ENCODE measurements at places on chromosomes 4 and X. TPM values are rescaled to one million over a fixed set of nuclear protein-coding genes. Genes with fewer than 3 reads are reported as not detected.

- no peak for DNase-seq
- no peak overlapping the region for H3K27ac ChIP-seq
- H3K4me1 ChIP-seq = no peaks in the 10 kb centered on the region
- H3K36me3 ChIP-seq = no peaks in the 10 kb centered on the region
Measured at GRCh38 chr4:10611673-10612072, 72.9 kb downstream of the CLNK start.

- H3K4me3 ChIP-seq = no peak overlapping the region
- no peak overlapping the region for H3K27ac ChIP-seq
- H3K27me3 ChIP-seq = no peaks in the 10 kb centered on the region
- H3K36me3 ChIP-seq = no peaks in the 10 kb centered on the region
- H3K4me1 ChIP-seq = peaks cover 11% of the 10 kb centered on the region
Measured at GRCh38 chrX:132086672-132087071, 41.1 kb downstream of the FRMD7 start.

- no peaks in the 10 kb centered on the region for H3K36me3 ChIP-seq
- H3K27me3 ChIP-seq = no peaks in the 10 kb centered on the region
- no peak overlapping the region for H3K27ac ChIP-seq
- DNase-seq = no peak
Measured at GRCh38 chr4:137892134-137892533, 350.0 kb downstream of the SLC7A11 start.

- DNase-seq = no peak
- H3K27ac ChIP-seq = no peak overlapping the region
- peaks cover 7% of the 10 kb centered on the region for H3K36me3 ChIP-seq
- peaks cover 56% of the 10 kb centered on the region for H3K4me1 ChIP-seq
- H3K4me3 ChIP-seq = no peak overlapping the region
Measured at GRCh38 chrX:136754651-136755050, 26.1 kb downstream of the ARHGEF6 start.

DNA sequence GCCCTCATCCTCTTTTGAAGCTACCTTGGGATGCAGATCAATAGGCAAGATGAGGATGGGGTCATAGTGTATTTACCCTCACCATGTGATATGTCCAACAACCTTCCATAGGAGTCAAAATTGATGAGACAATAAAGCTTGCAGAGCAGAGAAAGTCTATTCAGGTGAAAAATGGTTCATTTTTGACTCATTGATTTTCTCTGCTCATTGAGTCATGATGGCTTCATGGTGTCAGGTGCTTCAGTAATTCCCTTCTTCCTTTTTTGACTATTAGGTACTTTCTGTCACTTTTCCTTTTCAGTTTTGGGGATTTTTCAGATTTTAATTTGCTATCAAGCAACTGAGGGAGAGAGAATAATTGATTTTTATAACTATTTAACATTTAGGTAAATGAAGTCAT is 55.9 kb upstream of the IL2 start:
- H3K27me3 ChIP-seq = no peaks in the 10 kb centered on the region
- peaks cover 1% of the 10 kb centered on the region for H3K36me3 ChIP-seq
- no peak for DNase-seq
- H3K27ac ChIP-seq = peak overlapping the region; percentile 79

DNA sequence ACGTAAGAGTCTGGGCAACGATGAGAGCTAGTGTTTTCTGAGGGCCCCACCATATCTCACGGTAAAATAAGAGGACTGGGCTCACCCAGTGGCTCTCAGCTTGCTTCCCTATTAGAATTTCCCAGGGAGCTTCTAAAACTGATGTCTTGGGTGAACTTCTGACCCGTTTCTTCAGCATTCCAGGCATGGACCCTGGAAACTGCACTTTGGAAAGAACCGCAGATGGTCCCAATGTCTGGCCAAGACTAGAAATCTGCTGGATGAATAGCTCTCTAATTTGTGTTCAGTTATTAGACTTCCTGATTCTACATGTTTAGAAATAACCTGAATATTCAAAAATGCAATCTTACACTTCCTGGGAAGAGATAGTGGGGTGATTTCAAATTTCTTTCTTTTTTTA is 127.8 kb downstream of the ANOS1 start:
- no peaks in the 10 kb centered on the region for H3K36me3 ChIP-seq
- no peaks in the 10 kb centered on the region for H3K27me3 ChIP-seq
- no peak overlapping the region for H3K4me3 ChIP-seq
- no peak for DNase-seq

- no peaks in the 10 kb centered on the region for H3K4me1 ChIP-seq
- no peak overlapping the region for H3K4me3 ChIP-seq
- H3K27me3 ChIP-seq = no peaks in the 10 kb centered on the region
- no peak overlapping the region for H3K27ac ChIP-seq
Measured at GRCh38 chr4:135508006-135508714, 1306.6 kb upstream of the PABPC4L start.

DNA sequence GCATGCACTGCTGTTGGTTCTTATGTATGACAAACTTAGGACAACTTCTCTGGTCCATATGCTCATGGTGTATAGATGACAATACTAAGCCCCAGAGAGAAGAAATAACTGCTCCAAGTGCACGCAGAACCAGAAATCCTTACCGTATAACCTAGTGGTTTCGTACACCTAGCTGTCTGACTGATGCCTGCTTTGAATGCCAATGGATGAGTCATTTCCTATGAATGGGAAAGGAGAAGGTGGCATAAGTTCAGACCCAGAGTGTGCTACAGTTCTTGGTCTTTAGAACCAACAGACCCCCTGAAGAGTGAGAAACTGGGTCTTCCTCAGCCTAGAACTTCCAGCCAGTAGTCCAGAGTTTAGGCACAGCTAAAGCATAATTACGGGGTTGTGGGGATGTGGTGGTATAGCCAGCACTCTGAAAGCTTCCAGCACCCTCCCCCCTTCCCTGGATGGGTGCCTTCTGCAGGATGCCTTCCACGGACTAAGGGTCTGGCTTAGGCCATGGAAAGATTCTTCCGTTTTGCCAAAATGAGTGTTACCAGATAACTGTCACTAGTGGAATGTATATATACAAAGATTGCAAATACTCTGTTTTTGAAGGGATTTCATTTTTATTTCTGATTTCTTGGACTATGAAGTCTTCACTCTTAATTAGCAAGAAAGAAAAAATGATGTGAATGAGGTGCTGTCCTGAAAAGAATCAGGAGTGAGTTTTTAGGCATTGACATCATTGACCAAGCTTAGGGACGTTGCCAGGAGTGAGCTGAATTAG is 84.6 kb upstream of the PACRGL start:
- DNase-seq = no peak
- peaks cover 1% of the 10 kb centered on the region for H3K27me3 ChIP-seq
- H3K27ac ChIP-seq = no peak overlapping the region
- no peaks in the 10 kb centered on the region for H3K36me3 ChIP-seq

DNA sequence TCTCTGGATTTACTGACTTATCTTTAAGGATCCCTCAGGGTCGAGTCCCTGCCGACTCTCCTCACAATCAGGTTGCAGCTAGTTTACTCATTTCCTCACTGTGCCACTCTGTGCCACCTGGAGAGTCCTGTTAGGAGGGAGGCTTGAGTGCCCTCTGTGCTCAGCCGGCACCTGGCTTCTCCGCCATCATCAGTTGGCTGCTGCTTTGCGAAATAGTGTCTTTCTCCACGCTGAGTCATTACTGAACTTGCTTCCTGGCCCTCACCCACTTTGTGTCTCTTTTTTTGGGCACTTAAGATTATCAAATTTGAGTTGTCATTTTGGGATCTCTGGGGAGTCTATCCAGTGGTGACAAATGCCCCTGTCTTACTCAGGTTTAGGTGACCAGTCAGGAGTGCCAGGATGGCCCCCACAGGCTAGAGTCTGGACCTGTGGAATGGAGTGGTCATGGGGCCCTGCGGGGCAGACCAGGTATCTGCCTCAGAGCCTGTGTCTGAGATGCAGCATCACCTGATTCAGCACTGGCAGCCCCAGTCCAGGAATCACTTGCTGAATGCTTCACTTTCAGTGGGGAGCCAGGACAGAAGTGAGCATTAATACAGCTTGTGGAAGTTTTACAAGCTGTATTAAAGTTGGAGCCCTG is 37.7 kb downstream of the JADE1 start:
- H3K4me3 ChIP-seq = no peak overlapping the region
- H3K27ac ChIP-seq = peak overlapping the region; percentile 41
- H3K36me3 ChIP-seq = peaks cover 56% of the 10 kb centered on the region
- no peak for DNase-seq
- H3K4me1 ChIP-seq = peaks cover 10% of the 10 kb centered on the region

GRCh38 chrX:148517176-148517575 is 16.8 kb downstream of the AFF2 start:
- H3K36me3 ChIP-seq = no peaks in the 10 kb centered on the region
- H3K27me3 ChIP-seq = no peaks in the 10 kb centered on the region
- H3K4me1 ChIP-seq = no peaks in the 10 kb centered on the region
- DNase-seq = no peak
- no peak overlapping the region for H3K27ac ChIP-seq
- H3K4me3 ChIP-seq = no peak overlapping the region

GRCh38 chr4:177080388-177080787 is 229.3 kb upstream of the NEIL3 start:
- DNase-seq = no peak
- no peaks in the 10 kb centered on the region for H3K36me3 ChIP-seq
- no peaks in the 10 kb centered on the region for H3K4me1 ChIP-seq
- no peak overlapping the region for H3K4me3 ChIP-seq
- no peaks in the 10 kb centered on the region for H3K27me3 ChIP-seq

DNA sequence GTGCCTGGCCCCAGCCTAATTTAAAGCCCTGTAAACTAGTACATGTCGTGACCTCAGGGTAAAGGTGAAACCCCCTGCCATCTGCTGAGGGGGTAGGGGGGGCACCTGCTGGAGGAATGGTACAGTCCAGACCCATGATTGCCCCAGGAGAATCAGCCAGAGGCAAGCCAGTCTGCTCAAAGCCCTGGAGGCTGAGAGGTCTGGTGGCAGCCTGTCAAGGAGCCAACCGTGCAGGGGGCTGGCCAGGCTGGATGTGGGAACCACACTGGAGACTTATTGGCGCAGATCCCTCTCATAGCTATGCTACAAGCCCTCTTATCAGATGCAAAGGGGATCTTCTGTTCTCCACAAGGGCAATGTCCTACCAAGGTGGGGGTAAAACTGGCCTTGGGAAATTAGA is 31.4 kb upstream of the PJA1 start:
- no peaks in the 10 kb centered on the region for H3K4me1 ChIP-seq
- H3K27ac ChIP-seq = no peak overlapping the region
- H3K4me3 ChIP-seq = no peak overlapping the region
- no peaks in the 10 kb centered on the region for H3K27me3 ChIP-seq
- H3K36me3 ChIP-seq = no peaks in the 10 kb centered on the region

The ADGRA3 gene
- 19.8 TPM for total RNA-seq

The CXorf49 gene
- total RNA-seq = not detected

The MAGEA3 gene
- total RNA-seq = not detected

The CTAG2 gene
- total RNA-seq = not detected

The ARHGAP36 gene
- not detected for total RNA-seq

The TMEM144 gene
- total RNA-seq = not detected

The KIF4A gene
- 19.4 TPM for total RNA-seq

The CTSO gene
- 0.93 TPM for total RNA-seq

The STAP1 gene
- total RNA-seq = 19.2 TPM

Data from activated T-helper 1 cell treated with anti-CD3 and anti-CD28 coated beads, Interleukin-12 subunit alpha, Interleukin-12 subunit beta, Interleukin-2, Interleukin-4 antibody, amounts not matched to agents 30 ng/mL and 10 ng/mL and 1 ng/mL, durations not matched to agents 14 hours and 24 hours and 36 hours (primary cell).